ENCODE measurements at places on chromosomes 5 and 9.

- H3K27me3 ChIP-seq = peaks cover 10% of the 10 kb centered on the region
- no peak for DNase-seq
- H3K27ac ChIP-seq = no peak overlapping the region
- no peak overlapping the region for H3K4me3 ChIP-seq
Measured at GRCh38 chr5:150347003-150347402, 10.5 kb upstream of the TCOF1 start.

DNA sequence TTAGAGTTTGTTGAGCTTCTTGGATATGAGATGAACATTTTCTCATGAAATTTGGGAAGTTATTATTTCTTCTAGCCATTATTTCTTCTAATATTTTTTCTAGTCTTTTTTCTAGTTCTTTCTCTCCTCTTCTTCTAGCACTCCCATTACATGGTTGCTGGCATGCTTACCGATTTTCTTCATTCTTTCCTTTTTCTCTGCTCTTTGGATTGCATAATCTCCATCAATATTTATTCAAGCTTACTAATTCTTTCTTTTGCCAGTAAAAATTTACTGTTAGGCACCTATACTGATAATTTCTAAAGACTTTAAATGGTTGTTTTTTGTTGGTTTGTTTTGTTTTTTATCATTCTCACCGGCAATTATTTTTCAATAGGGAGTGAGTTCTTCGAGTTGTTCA lies 114.8 kb upstream of the RASEF start:
- H3K4me3 ChIP-seq = no peak overlapping the region
- H3K36me3 ChIP-seq = no peaks in the 10 kb centered on the region
- H3K27me3 ChIP-seq = no peaks in the 10 kb centered on the region
- no peak overlapping the region for H3K27ac ChIP-seq
- no peaks in the 10 kb centered on the region for H3K4me1 ChIP-seq

GRCh38 chr9:135857843-135858242 lies 49.5 kb downstream of the CAMSAP1 start:
- H3K4me1 ChIP-seq = no peaks in the 10 kb centered on the region
- H3K27me3 ChIP-seq = no peaks in the 10 kb centered on the region
- H3K36me3 ChIP-seq = peaks cover 33% of the 10 kb centered on the region
- H3K4me3 ChIP-seq = no peak overlapping the region

DNA sequence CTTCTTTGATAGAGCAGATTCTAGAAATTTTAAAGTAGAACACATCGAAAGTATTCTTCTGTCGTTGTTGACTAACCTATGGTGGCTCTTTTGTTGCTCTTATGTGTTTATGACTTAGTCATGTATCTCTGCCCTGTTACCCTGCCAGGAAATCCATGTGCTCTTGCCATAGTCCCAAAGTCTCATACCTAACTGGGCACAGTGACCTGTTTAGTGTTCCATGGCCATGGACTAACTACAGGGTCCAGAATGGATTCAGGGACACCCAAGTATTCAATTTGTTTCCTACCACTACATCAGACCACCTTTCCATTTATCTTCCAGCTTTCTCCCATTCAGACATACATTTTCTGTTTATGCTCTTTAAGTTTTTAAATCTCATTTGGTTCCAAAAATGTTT lies 18.0 kb downstream of the SLC44A1 start:
- H3K27ac ChIP-seq = no peak overlapping the region
- peaks cover 17% of the 10 kb centered on the region for H3K4me1 ChIP-seq
- peaks cover 4% of the 10 kb centered on the region for H3K27me3 ChIP-seq
- DNase-seq = no peak

Data from activated T-helper 2 cell treated with anti-CD3 and anti-CD28 coated beads, Interferon-gamma antibody, Interleukin-2, Interleukin-4, amounts not matched to agents 10 μg/mL and 5 μg/mL and 100 μg/mL, durations not matched to agents 14 hours and 24 hours and 36 hours (primary cell).